Mucosa of descending colon (tissue), 3 donors: ENCODE measurements at places on chromosomes 11 and 22. TPM values are rescaled to one million over a fixed set of nuclear protein-coding genes. Genes with fewer than 3 reads are reported as not detected.
A peak's percentile ranks its signal among the peaks of the same experiment; 100 is the strongest.

Gene CDON
- 6.6 TPM for total RNA-seq

Gene MB
- 13.4 TPM for total RNA-seq

Gene MYEOV
- total RNA-seq: 6.2 TPM

Gene CPT1A
- total RNA-seq: 144 TPM

Gene OR52I1
- total RNA-seq: not detected

Gene GUCY1A2
- 0.61 TPM for total RNA-seq

DNA sequence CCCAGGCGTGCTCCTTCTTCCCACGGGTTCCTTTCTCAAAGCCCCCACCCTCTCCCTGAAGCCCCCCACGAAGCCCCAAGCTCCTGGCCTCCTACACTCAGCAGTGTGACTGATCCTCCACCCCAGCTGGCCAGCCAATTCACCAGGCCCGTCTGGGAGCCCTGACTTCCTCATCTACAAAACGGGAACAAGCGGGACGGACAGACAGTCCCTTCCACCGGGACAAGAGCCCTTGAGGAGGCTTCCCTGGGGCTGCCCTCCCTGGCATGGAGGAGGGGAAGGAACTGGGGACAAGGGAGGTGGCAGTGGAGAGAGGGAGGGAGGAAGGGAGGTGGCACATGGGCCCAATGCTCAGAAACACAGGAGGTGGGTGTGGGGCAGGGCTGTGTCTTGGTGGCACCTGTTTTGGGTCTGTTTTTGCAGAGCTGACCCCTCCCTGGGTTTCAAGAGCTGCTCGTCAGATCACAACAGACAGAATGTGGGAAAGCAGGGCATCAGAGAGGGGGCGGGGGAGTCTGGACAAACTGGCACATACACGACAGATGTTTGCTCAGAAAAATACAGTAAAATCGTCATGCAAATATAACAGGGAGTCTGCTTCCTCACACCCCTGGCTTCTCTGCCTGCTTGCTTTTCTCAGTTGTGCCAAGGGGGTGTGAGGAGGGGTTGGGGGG lies 56.8 kb downstream of the ELFN2 start:
- no peak for DNase-seq

GRCh38 chr11:46020084-46020599 lies 97.7 kb downstream of the LARGE2 start:
- no peak for DNase-seq

- no peak for DNase-seq
Observed at GRCh38 chr22:17201285-17201945, 17.8 kb downstream of the ADA2 start.

DNA sequence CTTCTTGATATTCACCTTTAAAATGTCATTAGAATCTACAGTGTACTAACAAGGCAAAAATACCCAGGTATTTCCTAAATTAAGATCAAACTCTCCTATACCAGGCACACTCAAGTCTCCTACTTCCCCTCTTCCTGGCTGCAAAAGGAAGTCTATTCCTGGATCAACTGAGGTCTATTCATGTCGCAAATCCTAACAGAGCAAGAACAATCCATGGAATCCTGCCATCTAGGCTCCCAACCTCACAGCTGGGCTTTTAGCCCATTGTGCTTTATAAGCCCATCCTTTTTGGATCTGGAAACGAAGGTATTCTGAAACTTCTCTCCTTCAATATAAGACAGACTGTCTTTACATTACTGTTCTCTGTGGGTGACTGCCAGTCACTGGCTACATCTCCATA lies 161.8 kb downstream of the SOX6 start:
- DNase-seq: no peak

GRCh38 chr22:49091451-49091850 lies 736.2 kb downstream of the BRD1 start:
- DNase-seq: no peak

DNA sequence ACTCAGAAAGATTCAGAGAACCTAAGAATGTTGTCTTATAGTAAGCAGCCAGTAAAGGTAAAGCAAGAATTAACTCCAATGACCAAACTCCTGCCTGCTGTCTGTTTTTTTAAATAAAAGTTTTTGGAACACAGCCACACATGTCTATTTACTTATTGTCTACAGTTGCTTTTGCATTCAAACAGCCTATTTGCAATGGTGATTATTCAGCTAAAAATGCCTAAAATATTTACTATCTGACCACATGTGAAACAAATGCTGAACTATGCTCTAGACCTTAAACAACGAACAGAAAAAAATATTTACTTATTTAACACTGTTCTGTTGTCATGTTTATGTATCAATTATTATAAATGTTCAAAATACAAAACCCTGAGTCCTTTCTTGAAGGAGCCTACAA lies 1246.6 kb downstream of the FAM181B start:
- DNase-seq: no peak

DNA sequence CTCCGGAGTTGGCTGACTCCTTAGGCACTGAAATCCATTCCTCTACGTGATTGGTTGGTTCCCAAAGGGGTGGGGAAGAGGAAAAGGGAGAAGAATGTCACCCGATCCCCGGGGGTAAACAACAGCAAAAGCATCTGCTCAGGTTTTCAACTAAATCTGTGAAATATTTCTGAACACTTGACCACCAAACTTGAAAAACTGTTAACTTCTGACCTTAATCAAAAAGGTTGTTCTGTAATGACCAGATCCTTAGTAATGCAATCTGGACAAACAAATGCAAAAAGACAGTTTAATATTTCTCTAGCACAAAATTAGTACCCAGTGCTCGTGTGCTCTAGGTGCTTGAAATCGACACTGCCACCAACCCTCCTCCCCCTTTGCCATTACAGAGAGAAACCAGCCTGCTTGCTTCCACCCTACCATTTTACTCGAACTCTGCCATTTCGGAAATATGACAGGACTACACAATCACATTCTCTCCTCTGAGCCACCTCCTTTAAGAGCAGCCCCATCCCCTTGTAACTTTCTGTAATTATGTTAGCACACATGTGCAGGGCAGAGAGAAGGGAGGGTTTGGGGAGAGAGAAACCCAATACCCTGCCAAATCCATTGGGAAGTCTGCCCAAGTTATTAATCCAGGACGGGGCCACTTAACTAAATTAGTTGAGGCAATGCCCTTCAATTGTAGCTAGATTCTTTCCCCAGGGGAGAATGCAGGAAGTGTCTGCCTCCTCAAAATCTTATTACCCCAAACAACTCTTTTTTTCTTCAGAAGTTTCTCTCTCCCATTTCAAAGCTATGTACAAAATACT lies 113.8 kb downstream of the RBFOX2 start:
- DNase-seq: no peak

GRCh38 chr11:102268083-102268984 lies 49.0 kb upstream of the BIRC3 start:
- peak; percentile 96 for DNase-seq

- DNase-seq: no peak
Observed at GRCh38 chr11:117793583-117793982, 3.4 kb downstream of the DSCAML1 start.

- no peak for DNase-seq
Observed at GRCh38 chr11:24163146-24163545, 333.7 kb upstream of the LUZP2 start.

DNA sequence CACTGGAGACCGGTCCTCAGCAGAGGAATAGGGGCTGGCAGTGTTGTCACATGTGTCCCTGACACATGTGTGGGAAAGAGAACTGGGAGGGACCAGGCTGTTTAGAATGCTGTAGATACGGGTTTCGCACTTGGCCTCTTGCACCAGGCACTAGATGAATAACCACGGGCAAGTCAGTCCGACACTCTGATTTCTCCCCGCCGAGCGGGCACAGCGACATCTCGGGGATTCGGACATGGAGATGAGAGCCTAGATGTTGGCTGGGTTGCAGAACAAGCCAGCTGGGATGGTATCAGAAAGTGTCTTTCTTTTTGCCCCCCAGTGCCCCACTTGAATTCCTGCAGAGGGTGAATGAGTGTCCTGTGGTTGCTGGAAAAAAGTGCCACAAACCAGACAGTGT lies 115.9 kb upstream of the SLC22A12 start:
- DNase-seq: no peak
